Cardiac fibroblast (primary cell): ENCODE measurements at places on chromosomes 1 and 21.

GRCh38 chr1:200925831-200926230 lies 31.1 kb downstream of the INAVA start:
- peak; percentile 27 for DNase-seq

GRCh38 chr21:31991356-31992331 lies 118.8 kb downstream of the HUNK start:
- no peak for DNase-seq

DNA sequence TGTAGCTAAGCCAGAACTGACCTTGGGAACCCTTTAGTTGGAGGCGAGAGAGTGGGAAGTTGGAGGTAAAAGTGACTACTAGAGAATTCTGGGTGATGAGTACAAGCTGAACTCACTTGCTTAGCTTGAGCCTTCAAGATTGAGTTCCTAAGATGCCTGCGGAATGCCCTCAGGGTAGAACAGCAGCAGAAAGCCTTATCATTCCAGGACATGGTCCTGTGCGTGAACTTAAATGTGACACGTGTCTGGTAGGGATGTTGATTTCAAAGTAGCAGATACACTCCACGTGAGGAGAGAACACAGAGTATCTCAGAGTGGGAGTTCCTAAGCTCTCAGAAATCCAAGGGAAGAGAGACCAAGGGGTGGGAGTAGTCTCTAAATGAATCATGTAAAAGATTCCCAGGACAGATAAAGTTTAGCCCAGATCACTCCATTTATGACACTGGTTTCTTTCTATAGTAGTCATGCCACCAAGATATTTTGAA lies 60.1 kb downstream of the KCNK1 start:
- no peak for DNase-seq

DNA sequence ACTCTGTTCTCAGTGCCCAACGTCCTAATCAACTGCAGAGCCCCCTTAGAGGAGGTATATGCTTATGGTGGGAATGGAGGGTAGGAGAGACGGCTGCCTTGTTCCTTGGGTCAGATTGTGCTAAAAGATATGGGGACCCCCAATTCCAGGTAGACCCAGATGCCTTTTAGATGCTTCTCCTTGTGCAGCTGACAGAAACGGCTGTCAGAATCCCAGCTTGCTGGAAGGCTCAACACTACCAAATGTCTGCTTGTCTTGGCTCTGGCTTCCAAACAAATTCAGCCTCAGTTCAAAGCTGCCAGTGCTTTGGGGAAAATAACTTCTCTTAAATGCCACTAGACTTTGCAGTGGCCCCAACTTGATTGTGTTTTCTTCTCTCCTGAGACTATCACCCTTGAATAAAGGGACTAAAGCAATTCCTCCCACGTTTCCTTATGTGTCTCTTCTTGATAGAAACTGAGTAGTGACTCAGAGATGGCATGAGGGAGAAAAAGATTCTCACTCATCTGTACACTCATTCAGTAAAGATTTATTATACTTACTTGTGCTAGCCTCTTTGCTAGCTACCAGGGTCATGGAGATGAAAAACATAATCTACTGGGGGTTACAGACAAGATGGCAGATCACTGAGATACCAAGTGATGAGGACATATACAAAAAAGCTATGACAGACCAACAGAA lies 3.4 kb upstream of the RNF19B start:
- DNase-seq = peak; percentile 61

GRCh38 chr1:212002536-212002935 lies 32.8 kb downstream of the INTS7 start:
- peak; percentile 68 for DNase-seq

DNA sequence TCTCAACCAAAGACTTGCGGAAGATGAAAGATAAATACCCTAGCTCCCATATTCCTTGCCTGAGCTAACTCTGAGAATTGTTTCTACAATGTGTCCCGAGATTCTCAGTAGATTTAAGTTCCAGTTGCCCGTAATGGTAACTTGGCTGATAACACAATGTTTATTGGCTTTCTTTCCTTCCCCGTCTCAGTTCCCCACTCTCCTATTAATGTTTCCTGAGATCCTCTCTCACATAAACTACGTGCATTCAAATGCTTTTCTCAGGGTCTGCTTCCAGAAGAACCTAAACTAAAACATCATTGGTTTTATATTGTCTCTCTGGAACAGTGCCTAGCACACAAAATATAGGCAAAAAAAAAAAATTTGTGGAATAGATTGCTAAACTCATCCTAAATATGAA lies 794.2 kb upstream of the ADGRL2 start:
- DNase-seq = no peak

- DNase-seq = no peak
These were observed 11.3 kb upstream of the LRRC8D start for GRCh38 chr1:89809556-89809955.

- DNase-seq = no peak
These were observed 8.8 kb downstream of the GPATCH2 start for GRCh38 chr1:217622042-217622441.

- DNase-seq = no peak
These were observed 29.6 kb upstream of the CACHD1 start for GRCh38 chr1:64440183-64440826.

DNA sequence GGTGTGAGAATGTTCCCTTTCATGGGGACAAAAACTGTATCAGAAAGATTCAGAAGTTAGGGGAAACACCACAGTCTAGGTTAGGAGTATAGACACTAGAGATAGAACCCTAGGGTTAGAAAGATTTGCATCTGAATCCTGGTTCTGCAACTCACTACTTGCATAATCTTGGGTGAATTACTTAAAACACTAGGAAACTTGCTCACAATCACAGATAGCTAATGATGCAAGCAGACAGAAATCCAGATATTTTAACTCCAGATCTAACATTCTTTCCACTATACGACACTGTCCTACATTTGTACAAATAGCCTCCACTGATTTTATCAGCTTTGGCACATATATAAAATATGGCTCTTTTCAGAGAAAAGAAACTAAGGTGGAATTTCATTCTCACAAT lies 30.8 kb upstream of the GLIS1 start:
- DNase-seq = peak; percentile 44

GRCh38 chr1:160491017-160491416 lies 32.0 kb downstream of the SLAMF6 start:
- no peak for DNase-seq

DNA sequence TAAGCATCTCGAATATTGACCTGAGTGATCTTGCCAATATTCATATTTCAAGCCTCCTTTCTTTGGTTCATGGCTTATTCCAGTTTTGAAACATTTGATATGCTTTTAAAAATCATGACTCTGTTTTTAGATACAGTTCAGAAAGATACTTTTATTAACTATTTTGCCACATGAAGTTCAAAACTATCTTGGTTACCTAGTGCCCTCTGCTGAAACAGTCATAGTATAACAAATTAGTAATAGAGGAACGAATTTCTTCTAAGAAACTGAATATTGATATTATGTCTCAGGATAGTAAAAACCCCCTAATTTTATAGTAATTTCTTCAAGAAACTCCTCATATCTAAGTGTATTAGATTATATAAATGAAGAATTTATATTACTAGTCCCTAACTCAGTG lies 52.6 kb upstream of the RC3H1 start:
- DNase-seq = peak; percentile 60

- DNase-seq = no peak
These were observed 19.4 kb downstream of the KDM5B start for GRCh38 chr1:202788800-202789199.

DNA sequence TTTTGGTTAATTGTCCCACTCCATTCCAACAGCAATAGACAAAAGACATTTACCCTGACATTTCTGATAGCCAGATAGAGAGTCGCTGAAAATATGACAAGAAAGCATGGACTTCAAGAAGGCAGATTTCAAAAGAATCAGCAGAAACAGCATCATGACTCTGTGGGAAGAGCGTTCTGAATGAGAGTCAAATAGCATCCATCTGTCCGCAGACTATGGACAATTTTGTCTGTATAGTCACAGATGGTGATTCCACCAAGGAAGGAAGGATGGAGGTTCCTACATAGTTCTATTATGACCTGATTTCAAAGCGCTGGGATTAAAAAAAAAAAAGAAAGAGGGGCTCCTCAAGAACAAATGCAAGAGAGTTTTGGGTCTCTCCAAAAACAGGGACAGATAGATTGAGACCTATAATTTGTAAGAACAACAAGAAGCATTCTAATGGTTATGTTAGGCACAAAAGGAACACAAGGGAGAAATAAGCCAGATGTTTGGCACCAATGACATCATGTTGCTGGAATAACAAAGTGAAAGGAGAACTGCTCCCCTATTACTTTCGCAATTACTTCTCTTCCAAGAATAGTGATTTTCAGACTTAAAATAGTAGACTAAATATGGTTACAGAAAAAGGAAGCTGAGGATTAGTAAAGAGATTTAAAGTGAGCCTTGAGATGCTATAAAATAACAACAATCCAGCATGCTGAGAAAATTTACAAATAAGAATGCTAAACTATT lies 28.5 kb downstream of the NIBAN1 start:
- peak; percentile 74 for DNase-seq

DNA sequence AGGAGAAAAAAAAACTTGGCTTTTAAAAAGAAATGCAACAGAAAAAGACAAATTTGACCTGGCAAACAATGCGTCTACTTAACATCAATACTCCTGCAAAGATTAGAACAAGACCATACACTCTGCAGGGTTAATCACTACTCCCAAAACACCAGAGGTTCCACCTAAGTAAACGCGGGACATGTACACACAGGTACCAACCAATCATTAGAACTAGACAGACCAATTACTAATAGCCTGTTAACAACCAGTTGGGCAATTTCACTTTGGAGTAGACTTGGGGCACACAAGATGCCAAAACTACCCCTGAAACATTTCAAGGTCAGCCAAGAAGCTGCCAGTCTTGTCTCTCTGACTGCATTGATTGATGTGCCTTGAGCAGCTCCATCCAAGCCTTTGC lies 125.8 kb downstream of the RRAGC start:
- no peak for DNase-seq

DNA sequence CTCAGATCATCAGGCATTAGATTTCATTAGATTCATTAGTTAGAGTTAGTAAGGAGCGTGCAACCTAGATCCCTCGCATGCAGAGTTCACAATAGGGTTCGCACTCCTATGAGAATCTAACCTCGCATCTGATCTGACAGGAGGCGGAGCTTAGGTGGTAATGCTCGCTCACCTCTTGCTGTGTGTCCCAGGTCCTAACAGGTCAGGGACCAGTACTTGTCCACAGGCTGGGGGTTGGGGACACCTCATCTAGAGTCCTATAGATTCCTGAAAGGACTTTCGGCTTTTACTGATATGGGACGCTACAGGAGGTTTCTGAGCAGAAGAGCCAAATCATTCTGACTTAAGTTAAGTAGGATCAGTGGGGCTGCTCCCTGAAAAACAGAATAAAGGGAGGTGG lies 91.4 kb downstream of the AKT3 start:
- no peak for DNase-seq

GRCh38 chr1:119266858-119267257 lies 101.7 kb upstream of the HAO2 start:
- no peak for DNase-seq

DNA sequence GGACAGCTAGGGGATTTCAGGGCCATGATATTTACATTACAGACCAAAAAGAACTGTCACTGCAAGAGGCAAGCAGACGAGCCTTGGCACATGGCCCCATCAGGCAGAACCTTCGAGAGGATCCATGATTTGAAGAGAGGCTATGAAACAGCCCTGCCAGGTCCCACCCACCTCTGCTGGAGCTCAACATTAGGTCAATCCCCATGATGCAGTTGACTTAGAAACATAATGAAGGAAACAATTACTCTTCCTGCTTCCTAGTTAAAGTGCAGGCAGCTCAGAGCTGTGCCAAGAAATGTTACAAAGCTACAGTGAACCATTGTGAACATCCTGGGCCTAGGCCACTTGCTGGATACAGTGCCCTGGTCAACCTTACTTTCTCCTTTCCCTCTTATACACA lies 41.7 kb upstream of the PTCH2 start:
- peak; percentile 31 for DNase-seq

- DNase-seq = no peak
These were observed 34.9 kb downstream of the IGSF21 start for GRCh38 chr1:18142471-18142870.

DNA sequence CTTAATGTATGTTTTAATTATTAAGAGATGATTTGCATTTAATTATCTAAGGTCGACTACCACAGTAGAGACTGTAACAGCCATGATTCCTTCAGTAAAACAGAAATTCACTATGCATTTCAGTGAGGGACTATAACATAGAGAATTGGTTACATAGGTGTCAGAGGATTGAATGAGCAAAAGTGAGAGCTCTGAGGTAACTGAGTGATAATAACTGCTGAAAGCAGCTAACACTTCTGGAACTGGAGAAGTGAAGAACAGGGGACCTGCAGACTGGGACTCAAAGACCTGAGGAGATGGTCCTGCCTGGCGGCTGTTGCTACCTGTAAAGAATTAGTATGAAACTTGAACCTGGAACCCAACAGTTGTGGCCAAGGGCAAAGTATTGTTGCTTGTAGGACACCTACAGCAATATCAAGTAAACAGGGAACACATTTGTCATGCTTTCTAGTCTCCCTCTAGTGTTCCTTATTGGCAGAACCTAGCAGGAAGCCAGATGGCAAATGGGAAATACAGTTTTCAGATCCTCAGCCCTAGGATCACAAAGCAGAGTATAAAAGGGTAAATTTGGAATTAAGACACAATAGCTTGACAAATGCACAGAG lies 110.6 kb downstream of the HS2ST1 start:
- peak; percentile 61 for DNase-seq

- no peak for DNase-seq
These were observed 12.8 kb upstream of the PHC2 start for GRCh38 chr1:33443705-33444180.

GRCh38 chr1:193234530-193234929 lies 48.1 kb upstream of the B3GALT2 start:
- DNase-seq = peak; percentile 18

DNA sequence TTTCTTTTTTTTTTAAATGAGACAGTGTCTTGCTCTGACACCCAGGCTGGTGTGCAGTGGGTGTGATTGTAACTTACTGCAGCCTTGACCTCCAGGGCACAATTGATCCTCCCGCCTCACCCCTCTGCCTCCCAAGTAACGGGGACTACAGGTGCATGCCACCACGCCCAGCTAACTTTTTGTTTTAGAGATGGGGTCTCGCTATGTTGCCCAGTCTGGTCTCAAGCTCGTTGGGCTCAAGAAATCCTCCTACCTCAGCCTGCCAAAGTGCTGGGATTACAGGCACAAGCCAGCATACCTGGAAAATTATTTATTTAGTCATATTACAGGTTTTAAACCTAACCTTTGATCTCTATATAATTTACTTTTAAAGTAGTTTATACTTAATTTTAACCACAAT lies 13.4 kb downstream of the LRRC39 start:
- no peak for DNase-seq

GRCh38 chr1:10555635-10556429 lies 81.1 kb downstream of the PEX14 start:
- DNase-seq = peak; percentile 20

- no peak for DNase-seq
These were observed 132.7 kb upstream of the RUNX3 start for GRCh38 chr1:25062621-25063255.

- DNase-seq = no peak
These were observed 11.3 kb upstream of the ADORA1 start for GRCh38 chr1:203116091-203116820.

GRCh38 chr1:93474321-93474720 lies 26.4 kb downstream of the FNBP1L start:
- DNase-seq = no peak

- peak; percentile 73 for DNase-seq
These were observed 90.5 kb upstream of the TLR5 start for GRCh38 chr1:223233410-223234169.
